ENCODE measurements at places on chromosomes 7 and 10.

DNA sequence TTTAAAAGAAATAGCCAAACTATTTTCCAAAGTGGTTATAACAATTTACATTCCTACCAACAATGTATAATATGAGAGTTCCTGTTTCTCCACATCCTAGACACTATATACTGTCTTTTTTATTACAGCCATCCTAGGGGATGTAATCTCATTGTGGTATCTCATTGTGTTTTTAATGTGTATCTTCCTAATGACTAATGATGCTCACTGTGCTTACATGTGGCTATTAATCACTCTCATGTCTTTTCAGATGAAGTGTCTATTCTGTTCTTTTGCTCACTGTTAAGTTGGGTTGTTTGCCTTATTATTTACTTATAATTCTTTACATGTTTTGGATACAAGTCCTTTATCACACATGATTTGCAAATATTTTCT lies 71.8 kb downstream of the ZNF438 start:
- DNase-seq: no peak

DNA sequence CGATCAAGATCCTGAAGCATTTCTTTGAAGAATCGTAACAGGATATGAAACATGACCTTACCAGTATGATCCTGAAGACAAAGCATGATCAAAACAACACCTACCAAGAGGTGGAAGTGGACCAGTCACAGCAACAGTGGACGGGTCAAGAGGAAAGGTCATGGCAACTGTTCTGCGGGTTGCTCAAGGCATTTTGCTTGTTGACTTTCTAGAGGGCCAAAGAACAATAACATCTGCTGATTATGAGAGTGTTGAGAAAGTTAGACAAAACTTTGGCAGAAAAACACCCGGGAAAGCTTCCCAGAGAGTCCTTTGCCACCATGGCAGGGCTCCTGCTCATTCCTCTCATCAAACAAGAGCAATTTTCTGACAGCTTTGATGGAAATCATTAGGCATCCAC lies 65.6 kb upstream of the LRRC18 start:
- no peak for DNase-seq

DNA sequence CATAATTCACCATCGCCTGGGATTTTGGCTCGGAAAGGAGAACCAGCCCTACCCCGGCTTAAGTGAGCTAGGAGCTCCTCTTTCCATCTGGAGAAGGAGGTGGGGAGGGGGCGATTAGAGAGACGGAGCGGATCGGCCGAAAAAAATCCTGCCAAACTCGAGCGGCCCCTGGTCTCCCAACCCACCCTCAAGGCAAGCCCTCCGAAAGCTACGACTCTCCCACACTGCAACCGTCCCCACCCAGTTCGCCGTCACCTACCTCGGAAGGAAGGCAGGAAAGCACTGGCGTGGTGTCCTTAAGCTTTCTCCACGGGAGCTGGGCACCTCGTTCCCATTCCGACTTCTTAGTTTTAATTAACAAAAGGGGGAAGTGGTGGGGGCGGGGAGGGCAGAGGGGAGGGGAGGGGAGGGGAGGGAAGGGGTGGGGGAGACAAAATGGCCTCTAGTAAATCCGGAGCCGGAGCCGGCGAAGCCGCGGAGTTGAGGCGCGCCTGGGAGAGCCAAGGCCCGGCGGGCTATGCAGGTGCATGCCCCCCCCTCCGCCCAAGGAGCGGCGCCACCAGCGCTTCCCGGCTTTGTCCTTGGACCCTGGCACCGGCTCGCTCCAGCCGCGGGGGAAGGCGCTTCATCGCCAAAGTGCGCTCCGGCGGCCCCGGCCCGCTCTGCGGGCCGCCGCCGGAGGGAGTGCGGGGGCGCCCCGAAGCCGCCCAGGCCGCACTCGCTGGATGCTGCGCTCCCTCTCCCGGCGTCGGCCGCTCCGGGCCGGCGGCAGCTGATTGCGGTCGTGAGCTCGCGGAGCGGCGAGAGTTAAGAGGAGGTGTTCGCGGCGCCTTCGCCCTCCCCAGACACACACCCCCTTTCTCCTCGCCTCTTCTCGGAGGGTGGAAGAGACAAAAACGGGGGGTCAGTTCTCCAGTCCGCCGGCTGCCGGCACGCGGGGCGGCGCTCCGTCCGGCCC lies at the start of gene LRRC4:
Gene LRRC4, minus strand, starts transcription at position 784 of the 958 bp plus-strand sequence. CDS start 797 bp downstream, outside the sequence.
- DNase-seq: no peak

DNA sequence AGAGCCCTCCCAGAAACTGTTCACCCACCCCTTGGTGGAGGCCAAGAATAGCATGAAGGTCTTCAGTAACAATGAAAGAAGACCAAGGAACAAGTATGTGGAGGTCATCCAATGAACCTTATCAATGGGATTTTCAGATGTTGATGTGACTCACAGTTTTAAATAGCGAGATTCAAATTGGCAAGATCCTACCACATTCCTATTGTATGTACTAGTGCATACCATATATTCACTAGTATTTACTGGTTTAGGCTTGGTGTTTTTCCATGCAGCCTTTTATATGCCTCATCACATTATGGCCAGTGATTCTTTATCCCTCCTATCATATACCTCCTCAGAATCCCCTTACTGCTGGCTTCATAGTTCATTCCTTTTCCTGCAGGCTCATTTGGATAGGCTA lies 54.4 kb downstream of the ITGB8 start:
- DNase-seq: no peak

- no peak for DNase-seq
Observed at GRCh38 chr10:88292185-88292514, 291.0 kb downstream of the RNLS start.

DNA sequence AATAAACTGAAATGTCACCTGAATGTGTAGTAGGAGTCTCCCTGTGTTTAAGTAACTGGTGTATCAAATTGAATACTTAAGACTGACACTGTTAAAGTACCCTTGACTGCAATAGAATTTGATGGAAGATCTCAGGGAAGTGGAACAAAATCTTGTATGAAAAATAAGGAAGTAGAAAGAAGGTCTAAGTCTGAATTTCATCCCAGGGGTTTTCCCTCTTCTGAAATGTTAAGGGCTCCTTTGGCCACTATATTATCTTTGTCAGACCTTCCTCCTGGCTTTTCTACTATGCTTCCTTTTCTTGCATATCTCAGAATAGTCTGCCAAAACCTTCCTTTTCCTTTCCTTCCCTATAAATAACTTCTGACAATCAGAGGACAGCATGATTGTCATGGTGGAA lies 59.6 kb downstream of the BLNK start:
- no peak for DNase-seq

- DNase-seq: no peak
Observed at GRCh38 chr10:49564461-49565009, 25.6 kb upstream of the ERCC6 start.

- no peak for DNase-seq
Observed at GRCh38 chr10:51162002-51162401, 87.7 kb downstream of the PRKG1 start.

- DNase-seq: no peak
Observed at GRCh38 chr7:72405418-72405817, 6.7 kb downstream of the CALN1 start.

- DNase-seq: peak; percentile 77
Observed at GRCh38 chr10:104291439-104291951, 22.5 kb downstream of the GSTO2 start.

GRCh38 chr7:104980841-104981671 lies 32.9 kb upstream of the KMT2E start:
- no peak for DNase-seq

DNA sequence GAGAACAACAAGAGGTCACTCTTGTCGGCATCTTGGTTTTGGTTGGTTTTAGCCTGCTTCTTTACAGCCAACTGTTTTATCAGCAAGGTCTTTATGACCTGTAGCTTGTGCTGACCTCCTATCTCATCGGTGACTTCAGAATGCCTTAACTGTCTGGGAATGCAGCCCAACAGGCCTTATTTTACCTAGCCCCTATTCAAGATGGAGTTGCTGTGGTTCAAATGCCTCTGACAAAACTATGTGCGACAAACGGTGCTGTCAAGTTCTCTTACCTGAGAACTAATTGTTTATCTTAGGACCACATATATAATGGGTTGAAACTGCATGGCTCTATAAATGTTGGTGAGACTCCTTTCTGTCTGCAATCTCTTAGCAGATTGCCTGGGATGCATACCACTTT lies 35.9 kb upstream of the POT1 start:
- DNase-seq: no peak
